ENCODE measurements at places on chromosomes 1 and 21.

DNA sequence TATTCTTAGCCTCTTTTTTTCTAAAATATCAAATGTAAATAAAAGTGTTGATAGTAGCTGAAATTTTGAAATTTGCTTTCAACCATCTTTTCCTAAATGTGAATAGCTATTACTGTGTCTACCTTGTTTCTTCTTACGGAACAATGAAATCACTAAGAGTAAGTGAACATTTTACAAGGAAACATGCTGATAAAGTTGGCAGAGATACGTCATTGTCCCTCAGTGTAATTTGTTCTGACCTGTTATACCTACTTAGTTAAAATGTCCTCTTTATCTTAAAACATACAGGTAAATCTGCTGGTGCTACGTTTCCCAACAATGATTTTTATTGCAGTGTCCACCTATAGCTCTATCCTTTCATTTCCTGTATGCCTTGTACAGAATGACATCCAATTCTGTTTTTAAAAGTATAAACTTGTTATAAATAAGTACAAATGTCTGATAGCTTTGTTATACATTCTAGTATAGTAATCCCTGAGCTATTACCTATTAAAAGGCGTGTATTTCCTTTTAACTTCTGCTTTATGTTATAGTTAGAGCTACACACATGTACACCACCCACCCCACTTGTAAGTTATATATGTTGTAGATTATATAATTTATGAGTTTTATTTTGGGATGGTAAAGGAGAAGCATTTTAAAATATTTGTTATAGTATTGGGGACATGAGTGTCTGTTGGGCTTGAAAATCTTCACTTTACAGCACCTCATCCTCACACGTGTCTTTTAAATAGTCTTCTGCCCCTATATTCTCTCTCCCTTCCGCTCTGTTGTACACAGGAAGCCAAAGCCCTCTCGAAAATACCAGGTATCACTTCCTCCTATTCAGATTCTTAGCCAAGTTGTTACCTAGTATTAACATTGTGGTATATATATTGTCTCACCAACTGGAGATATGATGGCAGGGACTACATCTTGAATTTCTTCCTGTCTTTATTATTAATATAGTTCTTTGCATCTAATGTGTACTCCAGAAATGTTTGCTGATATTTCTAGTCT, 25.2 kb downstream of the LAMC1 start:
- no peak for DNase-seq

DNA sequence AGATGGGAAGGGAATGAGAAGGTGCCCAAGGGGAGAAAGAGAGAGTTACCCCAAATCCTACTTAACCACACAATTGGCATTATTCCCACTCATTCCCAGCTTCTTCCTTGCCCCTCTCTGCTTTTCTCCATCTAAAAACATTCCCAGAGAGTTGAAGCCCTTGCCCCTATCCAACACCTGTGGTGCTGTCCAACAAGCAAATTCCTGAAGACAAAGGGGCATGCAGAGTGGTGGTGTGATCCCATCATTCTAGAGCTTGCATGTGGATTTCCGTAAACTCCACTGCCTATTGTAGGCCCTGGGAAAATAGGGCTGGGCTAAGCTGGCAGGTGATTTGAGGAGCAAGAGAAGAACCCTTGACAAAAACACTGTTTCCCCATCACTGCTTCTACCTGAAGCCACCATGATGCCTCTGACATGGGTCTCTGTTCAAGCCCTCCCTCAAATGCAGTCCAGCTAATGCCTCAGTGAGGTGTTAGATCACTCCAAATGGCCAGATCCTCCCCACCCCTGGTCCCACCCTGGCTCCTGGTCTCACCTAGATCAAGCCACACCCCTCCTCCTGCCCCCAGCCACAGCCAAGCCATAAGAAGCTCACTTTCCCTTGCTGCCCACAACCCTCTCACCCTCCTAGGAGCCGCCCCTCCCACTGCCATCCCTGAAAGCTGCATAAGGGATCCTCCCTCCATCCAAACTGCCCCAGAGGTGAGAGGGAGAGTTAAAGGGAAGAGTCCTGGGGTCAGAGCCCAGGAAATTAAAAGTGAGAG, 29.5 kb downstream of the SYT2 start:
- no peak for DNase-seq

DNA sequence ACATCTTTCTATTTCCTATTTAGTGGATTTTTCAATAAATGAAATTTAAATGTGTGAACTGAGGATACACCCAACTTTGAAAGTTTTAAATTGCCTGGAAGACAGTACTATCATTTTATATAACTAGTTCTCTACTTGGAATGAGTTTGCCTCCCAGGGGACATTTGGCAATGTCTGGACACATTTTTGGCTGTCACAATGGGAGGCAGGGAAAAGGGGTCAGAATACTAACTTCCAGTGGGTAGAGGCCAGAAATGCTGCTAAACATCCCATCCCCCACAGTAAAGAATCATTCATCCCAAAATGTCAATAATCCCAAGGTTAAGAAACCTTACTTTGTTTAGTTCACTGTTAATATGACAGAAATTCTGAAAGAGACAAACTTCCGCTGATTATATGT, 13.2 kb upstream of the NRAS start:
- no peak for DNase-seq

DNA sequence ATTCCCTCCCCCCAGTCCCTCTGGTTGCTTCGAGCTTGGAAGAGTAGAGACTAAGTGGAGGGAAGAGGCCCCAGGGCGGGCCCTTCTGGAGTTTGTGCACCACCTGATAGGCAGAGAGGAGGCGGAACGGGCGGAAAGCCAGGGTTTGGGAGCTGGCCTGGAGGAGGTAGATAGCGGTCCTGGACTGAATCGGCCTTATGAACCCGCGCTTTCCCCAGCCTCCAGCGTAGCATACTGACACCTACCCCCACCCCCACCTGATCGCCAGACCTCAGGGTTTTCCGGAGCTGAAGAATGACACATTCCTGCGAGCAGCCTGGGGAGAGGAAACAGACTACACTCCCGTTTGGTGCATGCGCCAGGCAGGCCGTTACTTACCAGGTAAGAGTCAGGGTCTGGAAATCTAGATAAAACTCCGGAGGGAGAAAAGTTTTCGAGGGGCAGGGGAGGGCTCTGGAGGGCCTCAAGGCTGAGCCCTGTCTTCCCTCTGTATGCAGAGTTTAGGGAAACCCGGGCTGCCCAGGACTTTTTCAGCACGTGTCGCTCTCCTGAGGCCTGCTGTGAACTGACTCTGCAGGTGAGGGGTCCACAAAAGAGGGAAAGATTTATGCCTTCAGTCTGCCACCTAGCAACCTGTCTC, 705 bp downstream of the UROD start:
- DNase-seq: peak; percentile 13

- no peak for DNase-seq
Measured at GRCh38 chr1:60425528-60425927, 352.0 kb upstream of the C1orf87 start.

- no peak for DNase-seq
Measured at GRCh38 chr1:205020466-205020865, 22.5 kb upstream of the CNTN2 start.

- DNase-seq: peak; percentile 68
Measured at GRCh38 chr1:160623227-160623633, 23.6 kb downstream of the SLAMF1 start.

- no peak for DNase-seq
Measured at GRCh38 chr1:226568077-226568831, 19.7 kb downstream of the STUM start.

DNA sequence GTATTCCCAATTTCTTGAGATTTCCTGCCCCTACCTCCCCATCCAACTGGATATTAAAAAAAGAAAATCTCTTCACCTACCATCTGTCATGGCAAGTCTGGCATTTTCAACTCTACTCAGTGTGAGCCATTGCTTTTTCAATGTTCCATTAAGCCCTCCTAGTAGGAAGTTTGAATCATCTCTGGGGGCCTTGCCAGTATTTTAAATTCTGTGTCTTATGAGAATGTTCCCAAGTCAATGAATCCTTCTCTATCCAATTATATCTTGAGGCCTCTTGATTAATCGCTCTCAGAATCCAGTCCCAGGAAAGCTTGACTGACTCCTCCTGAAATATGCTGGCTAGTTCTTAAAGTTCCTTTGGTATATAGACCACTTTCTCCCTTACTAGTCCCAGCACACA, 91.5 kb downstream of the NGF start:
- no peak for DNase-seq

GRCh38 chr1:33092438-33092837, 11.5 kb downstream of the AZIN2 start:
- DNase-seq: no peak

DNA sequence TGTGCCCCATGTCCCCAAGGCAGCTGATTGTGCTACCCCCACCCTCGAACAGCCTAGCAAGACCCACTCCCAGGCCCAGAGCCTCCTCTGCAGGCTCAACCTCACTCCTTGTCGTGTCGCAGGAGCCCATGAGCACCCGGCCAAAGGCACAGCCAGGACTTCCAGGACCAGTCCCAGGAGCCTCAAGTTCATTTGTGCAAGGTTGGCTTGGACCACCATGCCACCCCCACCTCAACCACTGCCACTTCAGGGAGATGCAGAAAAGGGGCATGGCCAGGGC, 54.4 kb upstream of the KRTAP11-1 start:
- no peak for DNase-seq

DNA sequence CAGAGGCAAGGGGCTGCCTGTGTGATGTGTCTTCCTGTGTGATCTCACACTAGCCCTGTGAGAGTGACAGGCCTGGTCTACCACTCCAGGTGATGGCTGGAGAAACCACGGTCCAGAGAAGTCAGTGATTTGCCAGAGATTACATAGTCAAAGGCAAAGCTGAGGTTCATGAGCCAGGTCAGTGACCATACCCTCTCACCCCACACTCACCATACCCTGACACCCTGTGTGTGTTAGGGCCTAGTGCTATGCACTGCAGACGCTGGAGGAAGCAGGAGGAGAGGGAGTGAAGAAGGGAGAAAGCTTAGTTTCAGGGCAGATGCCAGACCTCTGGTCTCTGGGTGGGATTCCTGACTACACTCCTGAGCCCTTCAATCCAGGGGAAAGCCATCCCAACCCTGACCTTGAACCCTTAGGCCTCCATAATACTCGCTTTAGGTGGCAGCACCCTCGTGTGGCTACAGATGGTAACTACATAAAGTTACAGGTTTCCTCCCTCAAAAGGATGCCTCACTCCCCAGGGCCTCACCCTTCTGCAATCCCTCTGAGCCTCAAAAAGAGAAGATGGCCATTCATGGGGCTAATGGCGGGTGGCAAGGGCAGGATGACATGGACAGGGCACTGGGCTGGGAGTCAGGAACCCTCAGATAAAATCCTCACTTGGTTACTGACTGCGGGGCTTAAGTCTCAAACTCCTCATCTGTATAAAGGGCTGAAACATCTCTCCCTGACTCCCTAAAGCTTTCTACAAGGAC, 20.8 kb upstream of the SDC3 start:
- peak; percentile 59 for DNase-seq

DNA sequence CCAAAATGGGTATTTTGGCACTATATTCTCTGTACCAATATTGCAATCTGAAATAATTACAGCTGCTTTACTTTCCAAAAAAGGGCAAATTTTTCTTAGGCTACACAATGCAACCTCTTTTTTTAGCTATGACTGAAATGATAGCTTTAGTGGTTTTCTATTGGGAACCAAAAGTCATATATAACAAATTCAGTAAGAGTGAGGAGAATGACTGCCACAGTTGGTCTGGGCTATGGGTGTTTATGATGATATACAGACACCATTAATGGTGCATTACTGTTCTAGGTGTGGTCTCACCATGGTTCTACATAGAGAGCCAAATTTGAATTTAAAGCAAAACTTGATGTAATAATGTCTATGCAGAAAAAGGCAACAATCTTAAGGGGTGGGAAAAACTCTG, 72.3 kb upstream of the PTBP2 start:
- DNase-seq: no peak

- peak; percentile 31 for DNase-seq
Measured at GRCh38 chr21:42425591-42425990, 21.9 kb downstream of the UBASH3A start.

DNA sequence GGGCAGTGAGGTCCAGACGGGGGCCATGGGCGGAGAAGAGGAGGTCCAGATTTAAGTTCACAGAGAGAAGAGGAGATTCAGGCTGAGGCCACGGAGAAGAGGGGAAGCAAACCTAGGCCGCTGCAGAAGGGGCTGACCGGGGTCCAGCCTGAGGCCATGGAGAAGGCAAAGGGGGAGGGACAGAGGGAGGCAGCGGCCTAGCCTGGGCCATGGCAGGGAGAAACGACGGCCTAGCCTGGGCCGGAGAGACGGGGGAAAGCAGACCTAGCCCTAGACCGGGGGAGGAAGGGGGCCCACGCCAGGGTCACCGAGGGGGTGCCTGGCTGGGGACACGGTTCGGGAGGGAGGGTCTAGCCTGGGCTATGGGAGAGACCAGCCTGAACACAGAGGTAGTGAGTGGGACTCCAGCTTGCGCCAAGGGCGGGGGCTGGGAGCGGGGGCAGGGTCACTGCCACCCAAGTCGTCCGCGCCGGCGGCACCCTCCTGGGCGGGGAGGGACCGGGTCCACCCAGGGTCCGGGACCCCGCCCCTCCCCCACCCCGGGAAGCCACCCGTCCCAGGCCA, 459 bp downstream of the CAPZB start:
- no peak for DNase-seq

DNA sequence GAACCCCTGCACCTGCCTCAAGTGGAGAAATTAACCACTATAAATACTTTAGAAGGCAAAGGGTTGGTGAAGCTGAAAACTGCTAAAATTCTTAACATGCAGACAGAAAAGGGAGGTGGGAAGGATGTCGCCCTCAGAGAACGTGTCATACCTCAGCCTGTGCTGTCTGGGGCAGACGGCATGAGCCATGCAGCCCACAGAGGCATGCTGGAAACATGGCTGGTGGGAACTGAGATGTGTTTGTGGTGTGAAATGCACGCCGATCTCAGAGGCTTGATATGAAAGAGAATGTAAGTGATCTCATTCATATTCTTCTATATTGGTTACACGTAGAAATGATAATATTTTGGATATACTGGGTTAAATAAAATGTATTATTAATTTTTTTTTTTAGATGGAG, 16.3 kb downstream of the AGPAT3 start:
- peak; percentile 14 for DNase-seq

DNA sequence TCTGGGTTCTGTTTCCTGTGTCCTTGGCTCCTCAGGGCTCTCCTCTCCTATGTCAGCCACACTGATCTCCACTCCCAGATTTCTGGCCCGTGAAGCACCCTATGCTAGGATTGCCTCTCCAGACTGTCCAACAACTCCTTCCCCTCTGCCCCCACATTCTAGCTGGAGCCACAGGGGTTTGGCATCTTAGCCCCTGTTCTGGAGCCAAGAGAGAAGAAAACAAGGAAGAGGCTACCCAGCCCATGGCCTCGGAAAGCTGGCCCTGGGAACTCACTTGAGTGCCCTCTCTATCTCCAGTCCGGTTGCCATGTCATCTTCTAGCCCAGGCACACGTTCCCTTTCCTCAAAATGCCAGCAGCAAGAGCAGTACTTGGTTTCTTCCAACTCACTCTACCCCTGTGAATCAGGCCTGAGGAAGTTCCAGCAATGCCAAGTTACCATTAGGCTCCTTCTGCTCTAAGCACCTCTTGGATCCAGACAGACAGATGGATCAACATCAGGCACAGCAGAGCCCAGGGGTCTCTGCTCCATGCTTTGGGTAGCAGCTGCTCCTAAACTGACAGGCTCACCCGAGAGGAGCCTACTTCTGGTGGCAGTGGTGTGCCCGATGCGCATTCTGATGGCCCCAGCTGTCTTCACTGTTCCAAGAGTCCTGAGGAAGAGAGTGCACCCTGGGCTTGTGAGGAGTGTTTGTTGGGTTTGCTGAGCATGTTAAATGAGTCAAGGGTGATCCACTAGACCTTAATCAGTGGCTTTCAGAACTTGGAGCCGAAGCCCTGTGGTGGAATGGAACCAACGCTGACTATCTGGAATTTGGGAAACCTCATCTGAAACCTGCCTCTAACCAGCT, 11.6 kb upstream of the GPR61 start:
- no peak for DNase-seq

GRCh38 chr1:205587581-205587980, 44.2 kb downstream of the ELK4 start:
- DNase-seq: no peak
